ENCODE measurements at places on chromosomes 16 and 17. TPM values are rescaled to one million over a fixed set of nuclear protein-coding genes. Genes with fewer than 3 reads are reported as not detected.

The DNAAF1 gene
- 0.49 TPM for total RNA-seq

The ZPBP2 gene
- not detected for total RNA-seq

The ZNF469 gene
- 2.1 TPM for total RNA-seq

The EXOC3L1 gene
- 17.1 TPM for total RNA-seq

The PRSS8 gene
- total RNA-seq: 103 TPM

The ALDH3A1 gene
- 10.5 TPM for total RNA-seq

The CLEC16A gene
- 36.9 TPM for total RNA-seq

GRCh38 chr16:57865746-57866528 is 63.6 kb upstream of the KIFC3 start:
- H3K27me3 ChIP-seq: no peaks in the 10 kb centered on the region
- H3K4me3 ChIP-seq: no peak overlapping the region
- no peak for DNase-seq
- H3K27ac ChIP-seq: no peak overlapping the region
- H3K4me1 ChIP-seq: no peaks in the 10 kb centered on the region

DNA sequence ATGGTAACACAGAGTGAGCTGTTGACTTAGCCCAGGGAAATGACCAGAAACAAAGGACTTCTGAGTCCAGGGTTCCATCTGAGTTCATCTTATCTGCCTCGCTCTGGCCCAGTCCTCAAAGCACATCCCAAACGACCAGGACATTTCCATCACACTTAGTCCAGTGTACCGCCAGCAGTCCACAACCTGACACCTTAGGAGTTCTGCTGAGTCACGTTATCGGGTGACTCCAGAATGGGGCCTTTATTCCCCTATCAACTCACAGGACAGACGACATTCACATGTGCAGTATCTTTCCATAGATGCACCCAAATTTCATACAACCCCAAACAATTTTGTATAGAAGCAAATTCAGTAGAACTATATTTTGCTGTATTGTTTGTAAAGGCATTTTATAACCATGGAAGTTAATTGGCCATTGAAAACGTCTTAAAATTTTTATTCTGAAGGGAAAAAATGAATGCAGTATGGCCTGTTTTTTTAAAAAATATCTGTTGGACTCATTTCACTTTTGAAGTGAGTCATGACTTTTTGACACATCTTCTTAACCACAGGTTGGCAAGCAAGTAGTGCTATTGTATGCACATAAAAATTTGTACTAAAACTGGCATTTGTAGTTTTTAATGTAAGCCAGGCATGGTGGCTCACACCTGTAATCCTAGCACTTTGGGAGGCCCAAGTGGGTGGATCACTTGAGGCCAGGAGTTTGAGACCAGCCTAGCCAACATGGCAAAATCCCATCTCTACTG is 46.3 kb downstream of the ZNF18 start:
- no peaks in the 10 kb centered on the region for H3K4me1 ChIP-seq
- H3K27ac ChIP-seq: no peak overlapping the region
- no peak for DNase-seq
- H3K4me3 ChIP-seq: no peak overlapping the region
- no peaks in the 10 kb centered on the region for H3K36me3 ChIP-seq

DNA sequence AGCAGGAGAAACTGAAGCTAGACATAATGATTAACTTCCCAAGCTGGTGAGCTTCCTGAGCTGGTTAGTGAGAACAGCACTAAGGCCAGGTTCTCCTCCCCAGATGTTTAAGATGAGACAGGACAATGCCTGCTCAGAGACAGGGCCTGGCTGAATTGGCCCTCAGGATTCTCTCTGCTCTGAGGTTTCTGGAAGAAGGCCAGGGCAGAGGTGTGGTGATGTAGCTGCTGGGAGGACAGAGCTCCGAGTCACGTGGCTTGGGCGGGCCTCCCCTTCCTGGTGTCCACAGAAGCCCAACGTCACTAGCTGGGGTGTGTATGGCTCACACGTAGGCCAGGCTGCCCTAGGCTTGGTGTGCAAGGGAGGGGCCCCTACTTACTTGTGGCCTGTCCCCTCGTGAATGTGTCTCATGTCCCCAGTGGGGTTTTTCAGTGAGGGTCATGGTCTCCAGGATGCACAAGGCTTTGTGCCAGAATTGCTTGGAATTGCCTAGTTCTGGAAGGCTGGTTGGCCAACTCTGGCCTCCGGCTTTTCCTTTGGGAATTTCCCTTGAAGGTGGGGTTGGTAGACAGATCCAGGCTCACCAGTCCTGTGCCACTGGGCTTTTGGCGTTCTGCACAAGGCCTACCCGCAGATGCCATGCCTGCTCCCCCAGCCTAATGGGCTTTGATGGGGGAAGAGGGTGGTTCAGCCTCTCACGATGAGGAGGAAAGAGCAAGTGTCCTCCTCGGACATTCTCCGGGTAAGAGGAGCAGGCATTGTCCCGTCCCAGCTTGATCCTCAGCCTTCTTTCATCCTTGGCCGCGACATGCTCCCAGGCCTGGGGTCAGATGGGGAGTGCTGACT is 3.4 kb downstream of the NOD2 start:
- H3K36me3 ChIP-seq: no peaks in the 10 kb centered on the region
- H3K27ac ChIP-seq: peak overlapping the region; percentile 77
- DNase-seq: peak; percentile 89
- H3K4me1 ChIP-seq: peaks cover 36% of the 10 kb centered on the region

GRCh38 chr16:85652431-85653221 is 36.1 kb downstream of the GINS2 start:
- DNase-seq: peak; percentile 80
- H3K4me3 ChIP-seq: no peak overlapping the region
- no peaks in the 10 kb centered on the region for H3K27me3 ChIP-seq
- H3K36me3 ChIP-seq: peaks cover 57% of the 10 kb centered on the region
- H3K27ac ChIP-seq: no peak overlapping the region

GRCh38 chr17:17638467-17638866 is 42.8 kb upstream of the RAI1 start:
- no peaks in the 10 kb centered on the region for H3K27me3 ChIP-seq
- no peaks in the 10 kb centered on the region for H3K36me3 ChIP-seq
- no peak overlapping the region for H3K4me3 ChIP-seq
- no peak overlapping the region for H3K27ac ChIP-seq
- no peaks in the 10 kb centered on the region for H3K4me1 ChIP-seq
- no peak for DNase-seq

DNA sequence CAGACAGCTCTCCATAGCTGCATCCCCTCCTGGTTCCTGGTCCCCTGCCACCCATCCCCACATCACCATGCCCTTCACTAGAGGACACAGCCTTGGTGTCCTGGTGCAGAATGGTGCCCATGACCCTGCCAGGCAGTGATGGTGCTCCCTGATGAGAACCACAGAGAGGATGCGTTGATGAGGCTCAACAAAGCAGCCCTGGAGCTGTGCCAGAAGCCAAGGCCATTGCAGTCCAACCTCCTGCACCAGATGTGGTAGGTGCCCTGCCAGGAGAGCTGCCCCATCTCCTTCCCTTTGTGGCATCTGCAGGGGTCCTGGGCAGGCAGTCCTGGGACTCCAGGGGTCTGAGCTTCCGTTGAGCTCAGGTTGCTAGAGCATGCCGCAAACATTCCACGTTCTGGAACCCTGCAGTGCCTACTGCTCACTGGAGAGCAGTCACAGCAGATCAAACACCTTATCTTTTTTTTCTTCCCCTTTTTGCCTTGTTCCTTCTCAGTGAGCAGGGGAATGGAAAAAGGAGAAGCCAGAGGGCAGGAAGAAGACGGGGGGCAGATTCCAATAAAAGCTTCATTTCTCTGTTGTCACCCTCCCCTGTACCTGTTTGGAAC is 5.3 kb upstream of the EPN3 start:
- no peaks in the 10 kb centered on the region for H3K36me3 ChIP-seq
- H3K4me3 ChIP-seq: no peak overlapping the region
- H3K4me1 ChIP-seq: peaks cover 1% of the 10 kb centered on the region
- no peak for DNase-seq
- H3K27me3 ChIP-seq: peaks cover 13% of the 10 kb centered on the region
